ENCODE measurements at places on chromosomes 12 and 14.

DNA sequence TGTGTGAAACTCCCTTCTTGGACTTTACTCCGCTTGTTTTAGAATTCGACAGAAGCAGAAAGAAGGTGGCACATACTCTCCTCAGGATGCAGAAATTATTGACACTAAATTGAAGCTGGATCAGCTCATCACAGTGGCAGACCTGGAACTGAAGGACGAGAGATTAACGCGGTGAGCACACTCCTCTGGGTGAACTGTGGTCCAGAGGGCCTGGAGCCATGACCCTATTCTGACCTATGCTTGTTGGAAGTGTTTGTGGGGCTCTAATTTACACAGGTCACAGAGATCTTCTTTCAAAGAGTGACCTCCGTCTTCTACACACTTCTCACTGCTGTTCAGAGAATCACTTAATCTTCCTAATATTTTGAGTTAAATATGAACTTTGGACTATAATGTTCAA, 72.5 kb upstream of the MYF6 start:
- no peak for DNase-seq

DNA sequence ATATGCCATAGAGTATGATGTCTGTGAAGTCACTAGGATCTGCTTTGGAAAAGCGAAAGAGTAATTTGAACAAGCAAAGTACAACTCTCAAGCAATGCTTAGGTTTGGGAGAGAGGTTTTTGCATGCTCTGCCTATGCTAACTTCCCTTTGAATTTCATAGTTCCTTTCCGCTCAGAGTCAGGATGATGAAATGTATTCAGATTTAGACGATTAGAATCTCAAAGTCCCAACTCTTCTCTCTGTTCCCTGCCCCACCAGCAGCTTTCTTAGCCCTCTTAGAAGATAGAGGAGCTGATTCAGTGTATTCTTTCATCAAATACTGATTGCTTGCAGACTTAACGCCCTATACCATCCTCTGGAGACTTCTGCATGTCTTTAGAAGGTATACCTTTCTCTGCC, 11.5 kb downstream of the RAB5B start:
- no peak for DNase-seq

DNA sequence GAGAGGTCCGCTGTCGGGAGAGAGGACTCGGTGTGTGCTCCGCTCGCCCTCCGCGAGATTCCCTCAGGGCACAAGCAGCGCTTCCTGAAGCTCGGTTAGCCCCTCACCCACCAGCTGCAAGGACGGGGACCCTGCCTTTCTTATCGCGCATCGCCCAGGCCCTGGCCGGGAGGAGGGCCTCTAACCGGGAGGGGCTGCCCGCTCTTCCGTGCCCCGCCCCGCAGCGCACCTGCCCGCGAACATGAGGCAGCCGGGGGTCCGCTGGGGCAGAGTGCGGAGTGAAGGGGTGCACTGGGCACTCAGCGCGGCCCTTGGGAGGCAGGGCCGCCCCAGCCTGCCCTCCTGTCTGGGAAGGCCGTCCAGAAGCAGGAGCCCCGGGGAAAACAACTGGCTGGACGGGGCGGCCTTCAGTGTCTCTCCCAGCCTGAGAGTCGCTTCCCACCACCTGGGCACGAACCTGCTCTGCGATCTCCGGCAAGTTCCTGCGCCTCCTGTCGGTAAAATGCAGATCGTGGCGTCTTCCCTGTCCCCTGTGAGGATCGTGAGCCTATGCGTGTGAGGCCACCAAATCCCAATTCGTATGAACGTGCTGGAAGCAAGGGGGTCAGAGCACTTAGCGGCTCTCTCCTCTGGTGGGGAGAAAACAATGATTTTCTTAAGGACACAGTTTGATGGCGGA, 28.0 kb upstream of the ADIPOR2 start:
- DNase-seq = no peak

DNA sequence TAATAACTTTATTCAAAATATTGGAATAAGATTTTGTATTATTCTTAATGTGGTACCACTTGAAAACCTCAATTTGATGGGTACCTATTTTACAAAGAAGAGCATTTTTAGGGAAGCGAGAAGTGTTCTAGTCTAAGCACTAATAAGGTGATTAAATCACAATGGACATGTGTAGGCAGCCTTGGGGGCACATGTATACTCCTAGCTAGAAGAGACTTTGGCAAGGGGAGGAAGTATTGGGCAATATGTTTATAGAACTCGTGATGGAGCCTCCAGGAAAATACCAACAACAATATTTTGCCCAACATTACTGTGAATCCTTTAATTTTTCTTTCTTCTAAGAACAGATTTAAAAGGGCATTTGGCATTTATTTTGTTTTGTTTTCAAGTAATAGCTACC, 280.3 kb downstream of the ADAMTS20 start:
- no peak for DNase-seq

GRCh38 chr12:108861878-108862587, 4.7 kb upstream of the SSH1 start:
- DNase-seq = no peak

DNA sequence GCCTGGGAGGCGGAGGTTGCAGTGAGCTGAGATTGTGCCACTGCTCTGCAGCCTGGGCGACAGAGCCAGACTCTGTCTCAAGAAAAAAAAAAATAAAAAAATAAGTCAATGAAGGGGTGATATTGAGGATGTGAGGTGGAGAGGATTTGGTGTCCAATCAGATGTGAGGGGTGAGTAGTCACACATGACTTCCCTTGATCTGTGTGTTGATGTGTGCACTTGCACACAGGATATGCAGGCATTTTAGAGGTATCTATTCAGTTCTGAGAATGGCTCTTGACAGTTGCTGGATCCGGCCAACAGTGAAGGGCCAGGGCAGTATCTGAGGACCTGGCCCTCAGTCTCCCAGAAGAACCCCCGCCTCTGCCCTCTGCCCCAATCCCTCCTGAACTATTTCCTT, 7.8 kb upstream of the SP7 start:
- DNase-seq = no peak

DNA sequence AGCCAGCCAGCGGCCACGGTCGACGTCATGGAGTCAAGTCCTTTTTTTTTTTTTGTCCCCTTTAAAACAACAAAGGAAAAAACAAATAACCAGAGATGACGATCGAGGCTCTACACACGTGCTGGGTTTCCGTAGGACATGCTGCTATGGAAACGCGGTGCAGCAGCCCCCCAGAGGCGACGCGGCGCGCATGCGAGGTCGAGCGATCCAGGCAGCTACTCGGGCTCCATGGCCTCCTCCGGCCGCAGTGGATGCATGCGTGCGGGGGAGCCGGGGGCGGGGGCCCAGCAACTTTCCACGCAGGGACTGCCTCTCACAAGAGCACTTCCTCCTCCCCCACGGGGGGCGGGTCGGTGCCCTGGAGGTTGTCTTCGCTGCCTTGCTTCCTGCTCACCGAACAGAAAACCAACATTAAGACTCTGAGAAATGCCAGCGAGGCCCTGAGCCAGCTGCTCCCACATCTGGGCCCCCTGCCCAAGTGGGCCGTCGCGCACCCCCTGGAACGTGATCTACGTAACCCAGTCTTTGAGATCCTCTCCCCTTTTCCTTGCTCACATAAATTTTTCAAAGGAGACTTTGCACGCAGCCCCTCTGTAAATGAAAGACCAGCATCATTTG, 30.7 kb downstream of the P2RX4 start:
- DNase-seq = no peak

GRCh38 chr14:35335388-35336092, 43.4 kb downstream of the PSMA6 start:
- no peak for DNase-seq

DNA sequence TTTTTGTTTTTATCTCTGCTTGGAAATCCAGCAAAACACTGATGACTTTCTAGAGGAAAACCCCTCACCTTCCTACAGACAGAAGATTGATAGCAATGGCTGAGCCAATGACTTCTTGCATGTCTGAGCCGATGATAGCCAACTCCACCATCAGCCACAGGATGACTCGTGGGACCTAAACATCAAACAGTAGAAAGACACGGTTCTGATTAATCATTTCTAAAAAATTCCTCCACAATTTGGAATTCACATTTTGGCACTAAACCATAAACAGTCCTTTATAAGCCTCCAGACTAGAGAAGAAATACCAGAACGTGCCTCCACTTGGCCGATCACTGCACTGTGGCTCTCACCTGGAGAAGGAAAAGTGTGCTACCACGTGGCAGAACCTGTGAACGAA, 25.9 kb downstream of the SLC11A2 start:
- DNase-seq = no peak

GRCh38 chr12:82833481-82833880, 146.8 kb downstream of the TMTC2 start:
- DNase-seq = no peak

GRCh38 chr14:103019826-103020225, 37.5 kb downstream of the CDC42BPB start:
- no peak for DNase-seq

GRCh38 chr12:12405882-12406281, 49.0 kb downstream of the BORCS5 start:
- no peak for DNase-seq

GRCh38 chr14:100861937-100862247, 36.0 kb downstream of the MEG3 start:
- DNase-seq = no peak

DNA sequence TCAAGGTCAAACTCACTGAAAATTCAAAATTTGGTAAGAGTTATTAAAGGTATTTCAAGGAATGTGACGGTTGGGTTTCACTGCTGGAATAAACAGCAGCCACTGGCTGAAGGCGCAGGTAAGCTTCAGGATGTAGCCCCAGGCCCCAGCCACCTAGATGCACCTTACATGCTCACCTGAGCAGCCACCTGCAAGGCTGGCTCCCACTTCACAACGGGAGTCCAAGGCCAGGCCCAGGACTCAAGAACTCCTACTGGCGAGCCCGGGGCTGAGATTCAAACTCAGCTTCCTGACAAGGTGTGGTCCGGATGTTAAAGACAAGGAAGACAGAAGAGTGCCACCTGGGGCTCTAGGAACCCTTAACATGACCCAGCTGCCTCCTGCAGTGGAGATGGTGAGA, 78.4 kb downstream of the ITPK1 start:
- no peak for DNase-seq

- no peak for DNase-seq
Measured at GRCh38 chr14:95522556-95522955, 6.1 kb upstream of the SYNE3 start.

GRCh38 chr14:99586761-99587459, 17.1 kb downstream of the CCDC85C start:
- DNase-seq = no peak

- no peak for DNase-seq
Measured at GRCh38 chr14:102088012-102088792, 1.4 kb upstream of the HSP90AA1 start.

DNA sequence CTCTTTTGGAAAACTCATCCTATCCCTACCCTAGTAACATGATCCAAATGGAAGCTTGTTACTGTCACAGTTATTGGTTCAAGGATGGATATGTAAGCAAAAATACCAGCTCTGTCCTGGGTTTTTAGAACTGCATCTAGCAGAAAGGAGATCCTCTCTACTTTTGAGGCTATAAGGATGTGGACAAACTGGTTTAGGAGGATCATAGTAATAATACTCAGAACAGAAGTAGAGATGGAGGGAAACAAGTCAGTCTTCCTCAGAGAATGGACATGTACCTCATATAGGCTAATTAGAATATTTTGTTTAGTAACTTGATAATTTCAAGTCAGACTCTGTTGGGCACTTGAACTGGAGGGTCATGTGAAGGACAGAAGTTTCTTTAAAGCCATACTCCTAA, 26.6 kb downstream of the FUT8 start:
- DNase-seq = no peak

- peak; percentile 33 for DNase-seq
Measured at GRCh38 chr12:121933522-121934308, 15.3 kb downstream of the CFAP251 start.

GRCh38 chr14:26828741-26829140, 230.9 kb upstream of the NOVA1 start:
- DNase-seq = no peak

DNA sequence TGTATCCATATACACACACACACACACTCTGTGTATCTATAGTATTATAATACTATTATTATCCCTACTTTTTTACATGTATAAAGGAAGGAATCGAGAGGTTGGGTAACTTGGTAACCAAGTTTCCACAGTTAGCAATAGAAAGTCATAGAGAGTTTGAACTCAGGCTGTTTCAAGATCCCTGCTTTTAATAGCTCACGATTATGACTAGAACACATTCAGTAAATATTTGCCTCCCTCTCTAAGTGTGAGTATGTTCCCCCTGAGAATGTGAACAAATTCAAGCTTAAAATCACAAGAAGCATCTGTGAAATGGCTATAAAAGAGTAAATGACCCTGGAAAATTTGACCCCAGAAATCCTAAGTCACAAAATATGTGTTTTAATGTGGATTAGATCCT, 11.0 kb upstream of the REP15 start:
- DNase-seq = no peak

GRCh38 chr14:45222485-45223262, 30.3 kb downstream of the MIS18BP1 start:
- DNase-seq = no peak

- no peak for DNase-seq
Measured at GRCh38 chr12:86264451-86265328, 8.5 kb upstream of the MGAT4C start.

- DNase-seq = no peak
Measured at GRCh38 chr12:48067250-48067938, 38.5 kb downstream of the SENP1 start.

GRCh38 chr12:12336049-12336411, 14.0 kb downstream of the MANSC1 start:
- DNase-seq = no peak

DNA sequence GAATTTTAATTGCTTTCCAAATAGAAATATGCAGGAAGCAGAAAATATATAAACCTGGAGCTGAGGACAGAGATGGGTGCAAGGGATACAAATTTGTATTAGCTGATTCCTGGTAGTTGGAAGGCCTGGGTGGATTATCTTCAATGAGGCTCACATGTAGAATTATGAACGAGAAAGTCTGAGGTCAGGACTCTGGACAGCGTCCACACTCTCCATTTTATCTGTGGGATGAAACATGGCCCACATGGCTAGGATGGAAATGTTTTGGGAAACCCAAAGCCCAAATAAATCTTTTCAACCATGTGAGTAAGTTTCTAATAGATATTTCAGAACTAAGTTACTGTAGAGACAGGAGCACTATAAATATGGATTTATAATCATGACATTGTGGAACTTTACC, 256.1 kb downstream of the APAF1 start:
- DNase-seq = no peak

- no peak for DNase-seq
Measured at GRCh38 chr14:21894003-21894897, 220.6 kb upstream of the OR4E1 start.
